Astrocyte of the cerebellum (primary cell): ENCODE measurements at places on chromosomes 11 and 22.

GRCh38 chr22:24402460-24403192, 24.8 kb upstream of the ADORA2A start:
- peak; percentile 82 for DNase-seq

DNA sequence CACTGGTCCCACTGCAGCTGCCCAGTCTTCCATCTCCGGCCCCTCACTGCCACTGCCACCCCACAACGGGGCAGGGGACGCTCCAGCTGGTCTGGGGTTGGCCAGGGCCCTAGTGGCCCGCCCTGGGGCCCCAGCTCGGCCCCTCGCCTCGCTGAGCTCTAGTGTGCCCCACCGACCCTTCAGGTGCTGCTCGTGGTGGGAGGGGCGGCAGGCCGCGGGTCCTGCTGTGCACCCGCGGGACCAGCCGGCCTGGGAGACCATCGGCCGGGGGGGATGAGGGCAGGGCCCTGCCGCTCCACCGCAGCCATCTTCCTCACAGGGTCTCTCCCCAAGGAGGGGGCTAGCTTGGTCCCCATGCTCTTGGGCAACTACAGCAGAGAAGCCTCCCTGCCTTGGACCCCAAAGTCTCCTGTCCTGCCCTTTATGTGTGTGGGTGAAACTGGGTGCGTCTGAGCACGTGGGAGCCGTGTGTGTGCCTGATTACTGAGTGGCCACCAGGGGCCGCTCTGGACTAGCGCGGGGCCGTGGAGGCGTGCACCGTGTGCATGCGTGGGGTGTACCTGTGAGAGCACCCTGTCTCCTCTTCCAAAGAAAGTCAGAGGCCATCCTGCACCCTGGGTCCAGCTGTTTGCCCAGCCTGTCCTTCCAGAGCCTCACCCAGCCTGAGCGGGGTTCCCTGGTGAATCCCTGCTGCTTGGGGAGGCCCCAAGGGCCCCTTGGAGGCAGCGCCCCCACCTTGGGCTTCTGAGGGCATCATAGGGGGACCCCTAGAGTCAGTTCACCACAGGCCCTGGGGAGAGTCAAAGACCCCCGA, 6.0 kb upstream of the ACR start:
- no peak for DNase-seq

DNA sequence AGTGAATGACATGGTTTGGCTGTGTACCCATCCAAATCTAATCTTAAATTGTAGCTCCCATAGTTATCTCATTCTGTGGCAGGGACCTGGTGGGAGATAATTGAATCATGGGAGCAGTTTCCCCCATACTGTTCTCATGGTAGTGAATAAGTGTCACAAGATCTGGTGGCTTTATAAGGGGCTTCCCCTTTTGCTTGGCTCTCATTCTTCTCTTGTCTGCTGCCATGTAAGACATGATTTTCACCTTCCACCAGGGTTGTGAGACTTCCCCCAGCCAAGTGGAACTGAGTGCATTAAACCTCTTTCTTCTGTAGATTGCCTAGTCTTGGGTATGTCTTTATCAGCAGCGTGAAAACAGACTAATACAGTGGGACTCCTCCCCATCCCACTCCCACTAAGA, 11.1 kb downstream of the OR5A2 start:
- no peak for DNase-seq

DNA sequence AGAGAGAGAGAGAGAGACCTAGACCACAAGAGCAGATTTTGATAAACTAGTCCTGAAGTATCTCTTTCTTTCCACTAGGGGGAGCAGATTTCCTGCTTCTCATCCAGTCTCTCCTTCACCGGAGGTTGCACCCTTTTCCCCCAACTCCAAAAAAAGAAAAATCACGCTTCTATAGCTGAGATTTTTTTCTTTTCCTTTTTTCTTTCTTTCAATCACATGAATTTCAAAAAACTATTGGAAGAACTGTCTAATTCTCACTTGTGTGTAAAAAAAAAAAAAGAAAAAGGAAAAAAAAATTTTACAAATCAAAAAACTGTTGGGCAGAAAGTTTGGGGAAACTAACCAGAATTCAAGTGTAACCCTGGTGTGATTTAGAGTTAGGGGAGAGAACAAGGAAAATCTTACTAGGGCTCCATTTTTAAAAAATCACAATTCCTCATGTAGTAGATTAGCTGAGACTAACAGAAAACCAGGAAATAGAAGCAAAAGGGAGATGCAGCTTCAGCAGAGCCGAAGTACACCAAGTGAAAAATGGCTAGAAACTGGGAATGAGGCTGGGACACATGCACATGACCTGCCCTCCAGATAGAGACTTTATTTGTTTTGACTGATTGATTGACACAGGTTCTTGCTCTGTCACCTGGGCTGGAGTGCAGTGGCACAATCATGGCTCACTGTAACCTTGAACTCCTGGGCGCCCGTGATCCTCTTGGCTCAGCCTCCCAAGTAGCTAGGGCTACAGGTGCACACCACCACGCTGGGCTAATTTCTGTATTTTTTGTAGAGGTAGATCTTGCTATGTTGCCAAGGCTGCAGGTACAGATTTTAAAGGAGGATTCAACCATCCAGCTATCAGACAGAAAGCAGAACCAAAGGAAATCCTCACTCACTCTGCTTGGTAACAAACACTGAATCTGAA, 27.1 kb downstream of the SDHD start:
- peak; percentile 23 for DNase-seq

DNA sequence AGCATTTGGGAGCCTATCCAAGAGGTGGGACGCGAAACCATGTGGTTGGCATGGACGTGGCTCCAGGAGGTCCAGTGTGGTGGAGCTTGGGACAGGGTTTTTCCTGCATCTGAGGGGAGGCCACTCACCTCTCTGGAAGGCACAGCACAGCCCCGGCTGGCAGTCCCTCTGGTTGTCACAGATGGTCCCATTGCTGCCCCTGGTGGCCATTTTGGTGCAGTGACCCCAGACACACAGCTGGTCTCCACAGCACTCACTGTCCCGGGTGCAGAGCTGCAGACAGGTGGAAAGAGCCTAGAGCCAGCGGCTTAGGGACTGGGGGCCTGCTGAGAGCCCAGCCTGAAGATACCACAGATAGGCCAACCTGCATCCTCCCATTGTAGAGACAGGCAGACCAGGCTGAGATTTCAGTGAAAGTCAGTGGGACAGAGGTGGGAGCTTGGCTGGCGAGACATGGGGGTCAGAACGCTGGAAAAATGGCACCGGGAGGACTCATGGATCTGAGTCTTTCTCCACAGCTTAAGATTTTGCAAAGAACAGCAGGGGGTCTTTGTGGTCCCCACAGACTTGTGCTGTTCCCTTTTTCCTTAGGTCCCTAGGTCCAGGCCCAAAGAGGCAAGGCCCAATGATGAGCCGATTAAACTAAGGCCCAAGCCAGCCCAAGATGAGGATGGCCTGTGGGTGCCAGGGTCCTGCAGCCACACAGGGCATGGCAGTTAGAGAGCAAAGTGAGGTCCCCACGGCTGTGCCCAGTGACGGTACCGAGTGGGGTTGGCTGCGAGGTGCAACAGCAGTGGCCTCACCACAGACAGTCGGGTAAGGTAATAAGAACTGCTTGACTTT, 41.4 kb downstream of the DKK3 start:
- DNase-seq: no peak

- DNase-seq: no peak
These were observed 491.2 kb upstream of the LRRC4C start for GRCh38 chr11:41950470-41951143.

GRCh38 chr11:119343726-119344125, 2.8 kb downstream of the MFRP start:
- DNase-seq: no peak

- DNase-seq: peak; percentile 41
These were observed 14.3 kb downstream of the PISD start for GRCh38 chr22:31647523-31648320.

DNA sequence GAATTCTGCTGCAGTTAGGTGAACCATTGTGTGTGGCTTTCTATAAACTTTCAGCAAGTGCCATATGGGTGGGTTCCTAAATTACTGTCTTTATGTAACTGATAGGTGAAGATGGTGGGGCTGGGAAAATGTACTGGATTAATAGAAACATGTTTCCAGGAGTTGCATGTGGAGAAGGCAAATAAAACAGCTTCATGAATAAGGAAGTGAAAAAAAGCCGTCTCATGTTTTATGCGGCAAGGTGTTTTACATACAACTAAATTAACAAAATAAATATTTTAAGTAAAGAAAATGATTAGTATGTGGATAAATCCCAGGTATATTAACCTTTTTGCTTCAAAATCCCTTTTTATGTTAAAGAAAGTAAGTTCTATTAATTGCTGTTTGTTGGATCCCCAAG, 67.2 kb downstream of the EXT2 start:
- no peak for DNase-seq

DNA sequence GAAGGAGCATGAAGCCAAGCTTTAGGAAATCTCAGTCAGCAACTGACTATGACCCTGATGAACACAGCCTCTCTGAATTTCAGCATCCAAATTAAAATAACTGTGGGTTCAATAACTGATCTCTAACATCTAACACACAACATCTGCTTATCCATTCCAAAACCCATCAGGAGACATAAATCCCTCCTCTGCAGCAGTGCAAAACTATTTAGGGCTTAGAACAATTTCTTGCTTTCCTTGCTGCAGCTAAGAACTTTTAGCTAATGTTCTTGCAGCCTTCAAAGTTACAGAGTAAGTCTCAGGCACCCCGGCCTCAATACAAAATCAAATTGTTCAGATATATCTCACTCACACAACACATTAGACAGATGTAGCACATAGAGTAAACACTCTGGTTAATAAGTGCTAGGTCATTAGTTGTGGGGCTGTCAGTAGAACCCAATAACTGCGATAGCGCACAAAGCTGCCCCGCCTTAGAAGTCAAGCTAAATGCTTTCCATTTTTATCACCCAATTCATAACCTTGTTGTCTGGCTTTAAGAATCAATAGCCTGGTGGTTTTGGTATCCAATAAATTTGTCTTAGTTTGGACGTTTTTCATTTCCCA, 139.6 kb downstream of the LARGE1 start:
- DNase-seq: no peak

- no peak for DNase-seq
These were observed 50.9 kb upstream of the PANX1 start for GRCh38 chr11:94077552-94078293.

- DNase-seq: no peak
These were observed 26.6 kb downstream of the RELT start for GRCh38 chr11:73402834-73403185.

DNA sequence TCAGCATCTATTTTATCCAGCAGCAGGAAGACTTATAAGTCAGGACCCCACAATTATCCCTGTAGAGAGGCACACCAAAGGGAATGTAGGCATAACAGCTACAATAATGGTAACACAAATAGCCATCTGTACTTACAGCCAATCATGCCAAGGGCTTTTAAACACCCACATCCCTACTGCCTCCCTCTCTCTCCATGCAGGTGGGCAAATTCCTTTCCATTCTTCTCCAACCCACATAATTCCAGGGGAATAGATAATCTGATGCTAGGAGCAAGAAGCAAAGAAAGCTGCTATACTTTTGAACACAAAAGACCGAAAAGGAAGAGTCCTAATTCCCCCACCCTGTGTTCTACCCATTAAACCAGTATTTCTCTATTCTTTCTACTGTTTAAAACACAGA, 46.7 kb downstream of the RBFOX2 start:
- no peak for DNase-seq

DNA sequence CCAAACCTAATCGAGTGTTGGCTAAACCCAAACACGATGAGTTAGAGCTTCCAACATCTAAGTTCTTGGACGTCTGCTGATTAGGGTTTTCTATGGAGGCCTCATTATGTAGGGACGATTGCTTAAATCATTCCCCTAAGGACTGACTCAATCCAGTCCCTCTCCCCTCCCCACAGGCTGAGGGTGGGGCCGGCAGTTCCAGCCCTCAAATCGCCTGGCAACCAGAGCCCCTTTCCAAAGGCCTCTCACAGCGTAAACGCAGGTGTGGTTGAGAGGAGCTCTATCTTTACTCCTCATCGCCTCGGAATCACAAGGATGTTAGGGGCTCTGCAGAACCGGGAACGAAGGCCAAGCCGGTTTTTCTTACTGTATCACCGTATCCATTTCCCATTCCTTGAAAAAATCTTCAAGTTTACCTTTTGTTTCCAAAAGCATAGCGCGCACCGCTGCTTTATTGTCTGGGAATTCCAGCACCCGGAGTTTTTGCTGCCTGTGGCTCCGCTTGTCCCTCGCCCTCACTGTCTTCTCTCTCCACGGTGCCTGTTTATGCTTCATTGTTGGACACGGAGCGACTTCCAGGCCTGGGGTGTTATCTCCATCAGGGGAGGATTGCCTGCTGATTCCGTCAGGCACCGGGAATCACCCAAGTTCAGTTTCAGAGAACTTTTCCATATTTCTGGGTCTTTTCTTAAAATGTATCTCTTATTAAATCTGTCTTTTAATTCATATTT, 13.8 kb upstream of the IFITM3 start:
- no peak for DNase-seq

GRCh38 chr22:48315439-48316256, 1512.0 kb downstream of the BRD1 start:
- DNase-seq: no peak

GRCh38 chr11:13552784-13553183, 57.0 kb upstream of the PTH start:
- DNase-seq: no peak

- no peak for DNase-seq
These were observed 13.8 kb upstream of the SLC39A13 start for GRCh38 chr11:47394322-47395222.

DNA sequence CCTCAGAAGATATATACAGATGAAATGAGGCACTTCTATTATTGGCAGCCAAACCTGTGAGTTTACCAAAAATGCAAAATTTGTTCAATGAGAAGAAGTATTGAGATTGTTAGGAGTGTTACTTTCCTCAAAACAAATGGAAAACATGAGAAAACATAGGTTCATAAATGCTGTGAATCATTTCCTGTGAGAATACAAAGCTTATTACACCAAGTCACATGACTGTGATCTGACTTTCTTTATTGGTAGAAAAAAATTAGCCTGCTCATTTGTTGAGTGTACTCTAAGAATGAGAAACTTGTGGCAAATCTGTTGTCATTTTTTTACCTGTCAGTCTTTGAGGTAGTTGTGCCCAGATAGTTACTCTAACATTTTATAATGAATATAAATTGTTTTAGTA, 215.1 kb downstream of the TMEM135 start:
- no peak for DNase-seq

- DNase-seq: peak; percentile 90
These were observed 19.3 kb downstream of the CREB3L1 start for GRCh38 chr11:46296528-46297448.

DNA sequence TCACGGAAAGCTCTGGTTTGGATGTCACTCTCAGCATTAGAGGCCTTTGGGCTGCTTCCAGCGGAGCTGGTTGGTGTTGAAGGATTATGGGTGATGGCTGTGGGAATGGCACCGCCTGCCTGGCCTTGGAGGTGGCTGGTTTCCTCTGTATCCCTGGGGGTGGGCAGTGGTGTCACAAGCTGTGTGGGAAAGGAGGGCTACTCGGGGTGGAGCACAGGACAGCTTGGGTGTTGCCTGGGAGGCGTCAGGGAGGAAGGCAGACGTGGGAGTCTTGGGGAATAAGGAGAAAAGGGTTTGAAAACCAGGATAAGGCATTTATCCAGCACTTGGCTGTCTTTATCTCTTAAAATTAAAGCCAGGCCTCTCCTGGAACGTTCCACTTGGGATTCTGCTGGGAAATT, 71.8 kb downstream of the ADAMTS15 start:
- no peak for DNase-seq
